ENCODE measurements at places on chromosomes 4 and X.

- DNase-seq = peak; percentile 59
Observed at GRCh38 chr4:4182835-4183568, 43.7 kb downstream of the OTOP1 start.

- DNase-seq = no peak
Observed at GRCh38 chrX:134548257-134549201, 88.6 kb downstream of the HPRT1 start.

DNA sequence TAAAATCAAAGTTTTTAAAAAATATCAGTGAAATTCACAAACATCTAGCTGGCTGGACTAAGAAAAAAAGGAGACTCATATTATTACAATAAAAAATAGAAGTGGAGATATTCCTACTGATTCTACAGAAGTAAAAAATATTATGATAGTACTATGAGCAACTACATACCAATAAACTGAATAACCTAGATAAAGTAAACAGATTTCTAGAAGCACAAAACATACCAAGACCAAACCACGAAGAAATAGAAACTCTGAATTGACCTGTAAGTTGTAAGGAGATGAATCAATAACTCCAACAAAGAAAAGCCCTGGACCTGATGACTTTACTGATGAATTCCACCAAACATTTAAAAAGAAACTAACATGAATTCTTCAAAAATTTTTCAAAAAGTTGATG is 867.3 kb downstream of the PCDH18 start:
- DNase-seq = no peak

- no peak for DNase-seq
Observed at GRCh38 chr4:132445386-132445785, 703.7 kb upstream of the PCDH10 start.

GRCh38 chr4:105352826-105353225 is 121.0 kb downstream of the PPA2 start:
- peak; percentile 53 for DNase-seq

Measured in suppressor macrophage treated with lipopolysaccharide for 1 hour (primary cell).